T-helper 2 cell (primary cell): ENCODE measurements at places on chromosomes 11 and 22.

DNA sequence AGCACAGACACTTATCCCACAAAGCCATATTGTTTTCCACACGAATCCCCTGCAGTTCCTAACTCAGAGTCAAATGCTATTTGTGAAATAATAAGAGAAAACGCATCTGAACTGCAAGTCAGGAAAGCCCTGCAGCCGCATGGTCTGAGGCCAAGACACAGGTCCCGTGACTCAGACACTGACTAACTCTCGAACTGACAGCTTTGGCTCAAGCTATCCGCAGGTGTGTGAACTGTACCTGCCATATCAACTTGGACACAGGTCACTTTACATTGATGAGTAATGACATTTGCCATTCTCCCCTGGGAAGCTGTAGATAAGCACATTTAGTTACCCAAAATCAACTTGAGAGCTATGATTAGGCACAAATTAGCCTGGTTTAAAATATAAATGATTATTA, 34.9 kb upstream of the NFRKB start:
- no peak for DNase-seq

GRCh38 chr22:32473388-32473952, 1.1 kb upstream of the FBXO7 start:
- peak; percentile 80 for DNase-seq

DNA sequence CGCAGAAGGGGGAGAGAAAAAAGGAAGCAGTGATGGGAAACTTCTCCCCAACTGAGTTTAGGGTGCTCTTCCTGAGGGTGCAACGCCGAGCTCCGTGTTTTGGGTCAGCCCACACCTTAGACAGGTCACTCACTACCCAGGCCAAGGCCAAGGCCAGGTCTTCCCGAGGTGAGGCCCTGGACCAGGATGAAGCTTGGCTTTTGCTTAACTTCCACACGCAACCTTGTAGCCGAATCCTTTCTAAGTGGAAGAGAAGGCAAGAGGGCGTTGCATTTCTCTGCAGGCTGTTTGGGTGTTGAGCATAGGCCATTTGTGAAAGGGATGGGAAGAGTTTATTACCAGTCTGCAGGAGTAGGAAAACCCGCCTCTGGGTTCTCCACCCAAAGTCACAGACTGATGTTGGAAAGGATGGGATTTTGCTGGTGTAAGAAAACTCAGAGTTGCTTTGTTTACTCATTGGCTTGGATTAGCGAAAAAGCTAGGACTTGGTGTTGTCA, 1.5 kb downstream of the KREMEN1 start:
- DNase-seq, result no peak

GRCh38 chr11:37948258-37948657, 1350.2 kb upstream of the RAG2 start:
- no peak for DNase-seq

DNA sequence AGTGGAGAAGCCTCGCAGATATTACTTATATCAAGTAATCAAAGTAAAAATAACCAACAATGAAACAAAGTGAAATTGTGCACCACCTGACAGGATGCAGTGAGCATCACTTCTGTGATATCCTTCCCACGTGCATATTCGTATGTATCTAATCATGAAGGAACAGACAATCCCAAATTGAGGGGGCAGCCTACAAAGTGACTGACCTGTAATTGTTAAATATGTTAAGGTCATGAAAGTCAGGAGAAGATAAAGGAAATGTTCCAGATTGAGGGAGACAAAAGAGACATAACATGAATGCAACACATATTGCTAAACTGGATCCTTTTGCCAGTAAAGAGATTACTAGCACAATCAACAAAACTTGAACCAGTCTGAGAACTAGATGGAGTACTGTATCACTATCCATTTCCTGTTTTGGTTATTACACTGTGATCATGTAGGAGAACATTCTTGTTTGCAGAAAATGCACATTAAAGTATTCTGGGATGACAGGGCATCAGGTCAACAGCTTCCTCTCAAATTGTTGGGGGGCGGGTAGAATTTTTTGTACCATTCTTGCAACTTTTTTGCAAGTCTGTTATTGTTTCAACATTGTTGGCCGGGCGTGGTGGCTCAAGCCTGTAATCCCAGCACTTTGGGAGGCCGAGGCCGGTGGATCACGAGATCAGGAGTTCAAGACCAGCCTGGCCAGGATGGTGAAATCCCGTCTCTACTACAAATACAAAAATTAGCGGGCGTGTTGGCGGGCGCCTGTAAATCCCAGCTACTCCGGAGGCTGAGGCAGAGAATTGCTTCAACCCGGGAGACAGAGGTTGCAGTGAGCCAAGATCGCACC, 2.0 kb downstream of the SBF2 start:
- no peak for DNase-seq

DNA sequence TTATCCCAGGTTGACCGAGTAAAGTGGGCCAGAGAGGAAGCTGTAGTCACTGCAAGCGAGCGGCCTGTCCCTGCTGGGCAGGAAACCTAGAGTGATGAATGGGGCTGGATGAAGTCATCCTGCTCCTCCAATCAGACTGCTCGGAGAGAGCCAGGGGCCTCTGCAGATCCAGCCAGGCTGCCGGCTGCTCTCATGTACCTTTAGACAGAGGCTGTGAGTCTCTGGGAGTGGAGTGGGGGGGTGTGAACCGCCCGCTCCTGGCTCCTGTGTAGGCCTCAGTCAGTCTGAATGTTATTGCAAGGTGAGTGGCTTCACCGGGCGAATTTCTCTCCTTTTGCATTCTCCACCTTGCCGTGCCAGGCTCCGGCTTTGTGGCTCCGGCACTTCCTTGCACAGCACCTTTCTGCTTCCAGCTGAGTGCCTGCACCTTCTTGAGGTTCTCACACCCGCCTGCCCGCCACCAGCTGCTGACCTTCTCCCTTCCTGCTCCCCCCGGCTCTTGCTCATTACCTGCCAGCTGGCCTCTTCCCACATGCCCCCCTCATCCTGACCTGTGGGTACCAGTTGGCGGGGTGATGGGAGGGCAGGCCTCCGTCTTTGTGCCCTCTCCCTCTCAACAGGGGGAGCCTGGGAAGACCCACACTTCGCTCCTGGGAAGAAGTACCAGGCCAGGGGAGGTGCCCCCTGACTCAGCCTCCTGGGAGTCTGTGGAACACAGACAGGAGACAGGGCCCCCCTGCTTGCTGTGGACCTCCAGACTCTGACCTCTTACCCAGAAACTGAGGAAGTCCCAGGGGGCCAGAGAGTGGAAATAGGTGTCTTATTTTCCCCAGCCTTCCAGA, 79.9 kb downstream of the GRAMD1B start:
- DNase-seq, result no peak

DNA sequence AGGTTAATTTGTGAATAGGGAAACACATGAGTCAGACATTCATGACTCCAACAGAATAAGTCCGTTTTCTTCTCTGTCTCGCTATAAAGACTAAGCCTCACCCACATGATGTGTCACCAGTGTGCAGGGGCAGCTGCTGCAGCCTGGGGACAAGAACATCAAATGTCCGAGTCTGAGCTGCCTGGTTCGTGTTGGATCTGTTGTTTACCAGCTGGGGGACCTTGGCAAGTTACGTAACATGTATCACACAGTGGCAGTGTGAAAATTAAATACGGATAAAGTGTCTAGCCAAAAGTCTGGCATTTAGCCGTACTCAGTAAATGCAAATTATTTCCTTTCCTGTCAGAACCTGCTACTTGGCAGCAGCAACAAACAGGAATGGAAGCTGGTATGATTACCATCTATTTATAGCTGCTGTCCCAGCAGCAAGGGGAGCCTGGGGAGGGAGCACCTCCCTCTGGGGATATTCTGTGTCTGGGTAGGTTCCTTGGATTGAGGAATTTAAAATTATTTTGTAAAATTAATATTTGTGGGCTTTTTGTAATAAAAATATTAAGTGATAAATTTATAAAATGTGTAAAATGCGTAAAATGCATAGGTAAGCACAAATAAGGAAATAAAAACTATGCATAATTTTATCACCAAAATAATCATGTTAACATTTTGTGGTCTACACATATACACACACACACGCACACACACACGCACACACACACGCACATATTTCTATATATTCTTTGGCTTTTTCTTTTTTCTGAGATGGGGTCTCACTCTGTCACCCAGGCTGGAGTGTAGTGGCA, 1.3 kb upstream of the CLDN25 start:
- no peak for DNase-seq

- DNase-seq, result no peak
Measured at GRCh38 chr11:63227521-63228107, 15.8 kb downstream of the SLC22A25 start.

DNA sequence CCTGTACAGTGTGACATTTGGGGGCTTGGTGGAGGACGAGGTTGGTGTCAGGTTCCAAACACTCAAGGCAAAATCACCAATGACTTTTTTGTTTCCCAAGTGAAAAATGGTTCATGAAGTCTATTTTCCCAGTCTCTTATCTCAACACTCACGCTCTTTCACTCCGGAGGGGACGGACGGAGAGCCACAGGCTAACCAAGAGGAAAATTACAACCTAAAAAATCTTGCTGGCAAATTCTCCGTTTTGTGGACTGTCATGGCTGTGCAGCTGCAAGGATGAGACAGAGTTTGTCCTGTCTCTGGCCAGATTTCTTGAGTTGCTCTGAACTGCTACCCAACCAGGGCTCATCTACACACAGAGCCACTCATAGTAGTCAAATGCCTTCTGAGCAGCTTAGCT, 101.2 kb downstream of the ABTB2 start:
- no peak for DNase-seq

DNA sequence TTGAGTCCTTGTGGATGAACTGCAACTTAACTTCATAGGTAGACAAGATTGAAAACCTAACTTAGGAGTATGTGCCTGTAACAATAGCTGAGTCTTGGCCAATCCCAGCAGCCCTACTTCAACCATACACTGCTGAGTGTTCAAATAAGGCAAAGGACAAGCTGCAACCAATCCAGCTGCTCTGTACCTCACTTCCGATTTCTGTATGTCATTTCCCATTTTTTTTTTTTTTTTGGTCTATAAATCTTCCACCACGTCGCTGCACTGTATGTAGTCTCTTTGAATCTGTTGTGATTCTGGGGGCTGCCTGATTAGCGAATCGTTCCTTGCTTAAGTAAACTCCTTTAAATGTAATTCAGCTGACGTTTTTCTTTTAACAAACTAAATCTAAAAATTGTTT, 35.4 kb upstream of the FLI1 start:
- no peak for DNase-seq

DNA sequence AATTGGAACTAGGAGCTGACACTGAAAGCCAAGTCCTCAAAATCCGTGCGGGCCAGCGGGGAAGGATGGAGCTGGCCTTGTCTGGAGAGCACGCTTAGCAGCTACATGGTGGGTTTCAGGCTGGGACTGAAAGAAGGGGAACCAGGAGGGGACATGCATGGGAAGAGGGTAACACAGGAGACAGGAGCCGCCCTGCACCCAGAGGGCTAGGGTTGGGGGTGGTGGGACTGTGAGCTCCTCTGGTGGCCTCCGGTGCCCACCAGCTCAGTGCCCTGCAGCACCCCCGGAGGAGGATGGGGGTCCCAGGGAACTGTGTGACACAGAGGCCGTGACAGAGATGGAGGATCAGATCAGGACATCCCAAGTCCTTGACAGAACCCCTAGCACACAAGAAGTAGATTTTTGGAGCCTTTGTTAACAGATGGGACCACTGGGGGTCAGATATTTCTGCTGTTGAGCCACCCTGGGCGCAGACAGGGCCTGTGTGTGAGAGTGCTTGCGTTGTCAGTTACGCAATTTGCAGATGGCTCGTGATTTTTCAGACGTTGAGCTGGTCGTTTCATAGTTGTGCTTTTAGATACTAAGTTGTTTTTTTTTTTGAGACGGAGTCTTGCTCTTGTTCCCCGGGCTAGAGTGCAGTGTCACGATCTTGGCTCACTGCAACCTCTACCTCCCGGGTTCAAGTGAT, 21.3 kb upstream of the GRAMD4 start:
- no peak for DNase-seq

DNA sequence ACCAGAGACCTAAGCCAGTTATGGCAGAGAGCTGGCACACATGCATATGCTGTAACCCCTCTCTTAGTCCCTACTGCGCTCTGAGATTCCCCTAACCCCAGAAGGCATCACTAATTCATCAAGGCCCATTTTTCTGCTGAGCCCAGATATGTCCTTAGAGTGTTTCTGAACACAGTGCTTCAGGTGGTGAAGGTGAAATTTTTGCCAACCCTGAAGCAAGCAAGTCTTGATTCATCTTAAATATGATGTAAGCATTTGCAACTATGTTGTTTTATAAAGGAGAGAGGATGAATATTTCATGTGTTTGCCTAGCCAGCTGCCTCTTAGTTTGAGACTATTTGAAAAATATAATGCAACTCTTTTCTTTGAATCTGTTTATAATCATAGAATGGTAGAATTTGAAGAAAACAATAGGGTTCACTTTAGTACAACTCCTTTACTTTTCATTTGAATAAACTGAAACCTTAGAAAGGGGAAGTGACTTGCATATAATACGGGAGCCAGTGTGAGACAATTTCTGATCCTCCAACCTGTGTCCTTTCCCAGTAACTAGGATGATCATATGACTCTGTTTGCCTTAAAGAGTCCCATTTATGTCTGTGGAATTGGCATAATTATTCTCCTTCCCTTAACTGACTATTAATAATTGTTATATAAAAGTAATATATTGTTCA, 194.3 kb upstream of the MTNR1B start:
- DNase-seq, result no peak

GRCh38 chr22:20154602-20155187, 3.8 kb upstream of the CCDC188 start:
- no peak for DNase-seq

DNA sequence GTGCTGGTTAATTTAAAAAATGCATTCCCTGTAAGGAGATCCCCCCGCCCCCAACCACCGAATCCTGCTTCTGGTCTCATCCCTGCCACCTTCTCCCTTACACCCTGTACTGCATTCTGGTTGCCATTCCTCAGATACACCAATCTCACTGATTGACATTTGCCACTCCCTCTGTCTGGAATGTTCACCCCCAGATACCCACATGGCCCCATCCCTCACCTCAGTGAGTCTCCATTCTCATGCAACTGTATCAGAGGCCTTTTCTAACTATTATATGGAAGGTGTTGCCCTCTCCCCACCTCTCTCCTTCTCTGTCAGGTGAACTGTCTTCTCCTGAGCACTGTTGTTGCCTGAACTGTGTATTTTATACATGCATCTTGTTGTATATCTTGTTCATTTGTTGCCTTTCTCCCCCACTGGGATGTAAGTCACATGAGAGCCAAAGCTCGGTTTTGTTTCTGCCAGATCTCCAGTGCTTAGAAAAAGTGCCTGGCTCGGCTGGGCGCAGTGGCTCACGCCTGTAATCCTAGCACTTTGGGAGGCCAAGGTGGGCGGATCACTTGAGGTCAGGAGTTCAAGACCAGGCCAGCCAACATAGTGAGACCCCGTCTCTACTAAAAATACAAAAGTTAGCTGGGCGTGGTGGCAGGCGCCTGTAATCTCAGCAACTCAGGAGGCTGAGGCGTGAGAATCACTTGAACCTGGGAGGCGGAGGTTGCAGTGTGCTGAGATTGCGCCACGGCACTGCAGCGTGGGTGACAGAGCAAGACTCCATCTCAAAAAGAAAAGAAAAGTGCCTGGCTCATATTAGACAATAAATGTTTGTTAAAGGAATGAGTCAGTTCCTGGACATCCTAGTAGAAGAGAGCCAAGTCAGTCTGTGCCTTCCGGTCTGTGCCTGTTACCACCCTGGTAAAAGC, 61.0 kb downstream of the TNRC6B start:
- peak; percentile 61 for DNase-seq
